ENCODE measurements at places on chromosomes 2 and 18.
A peak's percentile ranks its signal among the peaks of the same experiment; 100 is the strongest.

DNA sequence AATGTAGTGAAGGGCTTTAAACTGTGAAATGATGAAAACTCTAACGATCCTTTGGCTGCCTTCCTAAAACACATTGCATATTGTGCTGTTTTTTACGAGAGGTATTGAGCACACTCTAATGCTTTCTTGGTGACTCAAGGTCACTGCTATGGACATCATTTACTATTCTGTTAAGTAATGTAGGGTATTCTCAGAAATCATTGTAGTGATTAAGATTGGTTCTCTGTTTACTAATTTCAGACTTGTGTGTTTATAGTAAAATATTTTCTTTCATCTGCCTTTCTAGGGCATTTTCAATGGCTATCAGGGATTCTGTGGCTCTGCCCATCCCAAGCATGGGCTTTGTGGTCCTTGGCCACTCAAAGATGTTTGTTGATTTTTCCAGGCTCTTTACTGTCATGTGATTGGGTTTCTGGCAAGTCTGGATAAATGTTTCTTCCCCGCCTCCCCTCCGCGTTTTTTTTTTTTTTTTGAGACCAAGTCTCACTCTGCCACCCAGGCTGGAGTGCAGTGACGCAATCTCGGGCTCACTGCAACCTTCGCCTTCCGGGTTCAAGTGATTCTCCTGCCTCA lies 29.3 kb downstream of the UBE2F start:
- DNase-seq, result peak; percentile 87

DNA sequence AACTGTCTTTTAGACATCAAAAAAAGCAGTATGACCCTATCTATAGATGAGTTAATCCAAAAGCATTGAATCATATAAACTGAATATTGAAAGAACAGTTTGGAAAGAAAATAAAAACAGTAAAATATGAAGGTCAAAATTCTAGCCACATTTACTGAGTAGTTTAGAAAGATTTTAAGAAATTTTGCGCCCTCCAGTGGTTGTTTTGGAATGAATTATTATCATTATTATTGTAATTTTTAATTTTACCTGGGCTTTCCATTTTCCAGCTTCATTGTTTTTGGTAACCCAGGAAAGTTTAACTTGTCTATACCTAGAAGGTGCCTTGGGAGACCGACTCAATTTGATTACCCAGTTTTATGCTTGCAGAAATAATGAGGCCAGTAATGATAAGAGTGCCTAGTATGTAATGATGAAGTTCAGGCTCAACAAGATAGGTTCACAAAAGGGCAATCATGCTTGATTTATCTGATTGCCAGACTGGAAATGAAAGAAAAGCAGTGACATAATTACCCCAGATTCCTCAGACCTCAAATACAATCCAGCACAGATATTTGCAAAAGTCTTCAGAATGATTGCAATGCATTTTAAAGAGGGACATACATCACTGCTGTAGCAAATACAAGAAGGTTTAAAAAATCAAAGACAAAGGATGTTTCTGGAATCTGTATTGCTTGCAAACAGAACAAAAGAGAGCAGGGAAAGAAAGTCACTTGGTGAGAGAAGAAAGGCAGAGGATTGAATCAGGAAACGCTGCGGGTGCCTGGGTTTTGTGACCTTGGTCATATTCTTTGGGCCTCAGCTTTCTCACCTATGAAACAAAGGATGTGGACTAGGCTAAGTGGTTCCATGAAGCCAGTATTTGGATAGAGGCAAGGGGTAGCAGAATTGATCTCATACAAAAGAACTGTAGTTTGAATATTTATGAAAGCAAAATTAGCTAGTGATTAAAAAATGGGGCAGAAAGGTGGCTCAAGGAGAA lies 153.8 kb downstream of the MAP2 start:
- DNase-seq, result peak; percentile 15

DNA sequence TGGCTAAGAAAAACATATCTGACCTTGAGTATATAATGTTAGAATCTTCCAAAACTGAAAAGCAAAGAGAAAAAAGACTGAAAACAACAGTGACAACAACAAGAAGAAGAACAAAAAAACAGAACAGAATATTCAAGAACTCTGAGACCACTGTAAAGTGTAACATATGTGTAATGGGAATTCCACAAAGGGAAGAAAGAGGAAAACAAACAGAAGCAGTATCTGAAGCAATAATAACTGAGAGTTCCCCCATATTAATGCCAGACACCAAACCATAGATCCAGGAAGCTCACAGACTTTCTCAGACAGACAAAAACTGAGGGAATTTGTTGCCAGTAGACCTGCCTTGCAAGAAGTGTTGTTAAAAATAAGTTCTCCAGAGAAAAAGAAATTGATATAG lies 58.9 kb downstream of the TXNL1 start:
- no peak for DNase-seq

- DNase-seq, result no peak
These were observed 2.6 kb downstream of the DSC2 start for GRCh38 chr18:31099450-31100230.

- DNase-seq, result no peak
These were observed 72.9 kb upstream of the VRK2 start for GRCh38 chr2:57973621-57974186.

DNA sequence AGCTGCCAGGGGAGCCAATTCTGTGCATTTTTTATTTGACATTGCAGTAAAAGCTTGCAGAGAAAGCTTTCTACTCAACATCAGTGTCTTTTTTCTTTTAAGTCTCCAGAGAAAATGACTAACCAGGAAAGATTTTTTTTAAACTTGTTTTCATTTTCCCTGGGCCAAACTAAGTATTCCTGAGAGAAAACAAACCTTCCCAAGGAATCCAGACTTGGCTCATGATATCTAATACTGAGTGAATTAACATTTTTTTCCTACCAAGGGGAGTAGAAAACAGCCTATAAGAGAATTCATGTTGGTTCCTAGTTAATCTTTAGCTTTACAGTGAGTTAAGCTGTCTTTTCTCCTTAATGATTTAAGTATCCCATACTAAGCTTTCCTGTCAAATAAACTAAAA lies 46.7 kb downstream of the DAPL1 start:
- DNase-seq, result peak; percentile 54

- no peak for DNase-seq
These were observed 385.7 kb downstream of the STK39 start for GRCh38 chr2:167861574-167862193.

DNA sequence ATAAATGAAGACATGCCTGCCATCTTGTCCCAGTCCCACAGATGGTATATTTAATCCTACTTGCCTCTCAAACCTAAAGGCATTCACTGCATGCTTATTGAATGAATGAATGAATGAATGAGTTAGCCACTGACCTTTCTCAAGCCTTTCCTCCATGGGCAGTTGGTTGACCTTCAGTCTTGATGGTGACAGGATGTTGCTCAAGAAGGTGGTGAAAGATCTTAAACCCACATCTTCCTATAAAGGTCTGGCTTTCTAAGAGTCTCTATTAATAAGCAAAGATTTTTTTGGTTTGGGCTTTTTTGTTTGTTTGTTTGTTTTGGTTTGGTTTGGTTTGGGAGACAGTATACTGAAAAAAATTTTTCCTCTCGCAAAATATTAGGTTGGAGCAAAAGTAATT lies 41.7 kb downstream of the KIAA2012 start:
- DNase-seq, result peak; percentile 39

- DNase-seq, result peak; percentile 89
These were observed at the start of gene SANBR for GRCh38 chr2:61065714-61066709. Gene SANBR, plus strand, starts transcription at chr2:61065871. Its CDS starts 4,480 bp downstream, at chr2:61070351.

- peak; percentile 94 for DNase-seq
These were observed 115.3 kb downstream of the FEZ2 start for GRCh38 chr2:36482576-36483214.

DNA sequence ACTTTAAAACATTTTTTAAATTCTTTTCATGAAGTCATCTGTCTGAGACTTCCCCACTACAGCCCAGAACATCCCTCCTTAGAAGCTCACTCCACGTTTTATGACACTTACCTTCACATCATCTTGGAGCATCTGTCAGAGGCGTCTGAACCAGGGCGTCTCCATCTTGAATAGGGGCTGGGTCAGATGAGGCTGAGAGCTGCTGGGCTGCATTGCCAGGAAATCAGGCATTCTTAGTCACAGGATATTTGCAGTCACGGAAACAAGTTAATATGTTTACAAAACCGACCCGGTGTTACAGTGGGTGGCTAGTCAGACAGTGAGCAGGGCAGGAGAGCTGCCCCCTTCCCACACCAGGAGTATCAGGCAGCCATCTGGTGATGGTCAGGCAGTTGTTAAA lies 456.5 kb downstream of the FBXO15 start:
- DNase-seq, result peak; percentile 88

GRCh38 chr2:230958820-230959756 lies 34.0 kb upstream of the GPR55 start:
- DNase-seq, result no peak

GRCh38 chr2:121519732-121520640 lies 10.7 kb upstream of the RNU4ATAC start:
- DNase-seq, result no peak

DNA sequence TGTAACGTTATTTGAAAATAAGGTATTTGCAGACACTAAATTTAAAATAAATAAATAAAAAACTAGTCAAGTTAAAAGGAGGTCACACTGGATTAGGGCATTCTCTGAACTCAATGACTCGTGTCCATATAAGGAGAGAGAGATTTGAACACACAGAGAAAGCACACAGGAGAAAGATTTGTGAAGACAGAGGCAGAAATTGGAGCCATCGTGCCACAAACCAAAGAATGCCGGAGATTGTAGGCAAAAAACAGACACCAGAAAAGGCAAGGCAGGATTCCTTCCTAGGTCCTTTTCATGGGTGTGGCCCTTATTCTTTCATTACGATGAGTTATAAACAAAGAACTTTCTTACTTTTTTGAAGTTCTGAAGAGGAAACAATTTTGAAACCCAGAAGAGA lies 981.5 kb downstream of the DCDC2C start:
- DNase-seq, result no peak

DNA sequence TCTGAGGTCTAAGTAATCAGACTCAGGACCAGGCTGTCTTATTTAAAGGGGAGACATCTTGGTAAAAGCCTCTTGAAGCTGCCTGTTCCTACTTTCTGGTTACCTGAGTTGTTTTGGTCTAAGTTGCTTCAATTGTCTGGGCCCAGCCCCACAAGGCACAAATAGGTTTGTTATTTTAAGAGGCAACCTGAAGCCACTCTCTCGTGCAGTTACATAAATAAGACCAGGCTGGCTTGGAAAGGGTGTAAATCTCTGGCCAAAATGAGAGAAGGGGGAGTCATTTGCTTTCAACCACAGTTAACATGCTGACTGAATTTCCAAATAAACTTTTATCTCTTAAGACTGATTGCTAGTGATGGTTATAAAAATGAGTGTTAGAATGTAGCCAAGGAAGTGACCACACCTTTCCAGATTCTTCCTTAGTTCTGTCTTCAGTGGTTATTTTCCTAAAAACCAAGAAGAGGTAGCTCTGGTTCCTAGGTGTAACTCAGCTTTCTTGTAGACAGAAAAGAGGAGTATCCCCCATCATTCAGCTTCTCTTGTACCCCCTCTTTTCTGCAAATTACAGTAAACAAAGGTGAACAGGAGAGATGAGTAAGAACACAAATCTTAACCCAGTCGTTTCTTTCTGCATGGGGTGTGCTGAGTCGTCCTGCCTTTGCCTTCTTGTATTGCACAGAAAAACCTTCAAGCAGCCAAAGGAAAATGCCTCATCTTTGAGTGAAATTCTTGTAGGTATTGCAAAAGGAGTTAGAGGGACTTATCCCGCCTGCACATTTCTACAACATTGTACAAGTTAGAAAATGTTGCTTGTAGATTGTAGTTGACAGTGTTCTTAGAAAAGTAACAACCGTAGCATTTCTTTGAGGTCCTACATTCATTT lies 161.5 kb upstream of the NT5C1B start:
- peak; percentile 20 for DNase-seq

DNA sequence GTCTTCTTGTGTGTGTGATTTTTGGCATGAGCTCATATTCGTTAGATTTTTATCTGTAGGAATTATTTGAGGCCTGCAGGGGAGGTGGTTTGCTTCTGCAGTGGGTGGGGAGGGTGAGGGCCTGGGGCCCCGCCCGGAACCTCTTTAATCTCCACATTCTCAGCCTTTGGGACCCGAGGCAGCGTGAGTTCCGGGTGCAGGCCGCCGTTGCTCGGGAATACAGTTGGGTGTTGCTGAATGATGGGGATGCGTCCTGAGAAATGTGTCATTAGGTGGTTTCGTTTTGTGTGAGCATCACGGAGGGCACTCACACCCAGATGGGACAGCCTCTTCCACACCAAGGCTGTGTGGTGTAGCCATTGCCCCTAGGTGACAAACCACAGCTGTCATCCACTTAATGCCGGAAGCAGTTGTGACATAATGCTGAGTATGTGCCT lies 13.7 kb upstream of the GAL3ST2 start:
- DNase-seq, result no peak

GRCh38 chr2:218720048-218721041 lies 9.7 kb downstream of the TTLL4 start:
- DNase-seq, result no peak
